Umbilical cord (tissue), 2 donors: ENCODE measurements at places on chromosomes 4 and X.

- DNase-seq = no peak
These were observed 36.4 kb upstream of the MAMLD1 start for GRCh38 chrX:150326541-150327247.

DNA sequence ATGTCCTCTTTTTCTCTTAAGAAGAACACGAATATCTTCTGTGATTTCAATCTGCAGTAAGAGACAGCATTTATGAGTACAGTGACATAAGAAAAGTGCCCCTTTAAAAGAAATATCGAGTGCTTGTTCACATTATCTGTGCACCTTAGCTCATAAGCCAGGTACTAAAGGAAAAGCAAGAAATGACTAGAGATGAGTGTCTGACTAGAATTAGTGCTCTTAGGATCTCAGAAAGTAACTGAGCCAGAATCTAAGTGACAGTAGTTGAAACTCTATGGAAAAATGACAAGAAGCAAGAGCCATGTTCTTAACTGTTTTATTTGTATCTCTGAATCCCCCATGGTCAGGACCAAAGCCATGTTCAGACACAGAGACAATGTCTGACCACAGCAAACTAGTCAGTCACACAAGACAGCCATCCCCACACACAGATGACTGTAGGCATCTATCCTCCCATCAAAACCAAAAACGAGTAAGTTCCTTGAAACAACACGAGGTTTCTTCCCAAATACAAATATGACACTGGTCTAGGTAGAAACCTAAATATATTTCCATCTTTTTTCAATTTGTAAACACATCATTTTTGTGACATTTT, 36.8 kb downstream of the ACSL4 start:
- DNase-seq = no peak

- DNase-seq = no peak
These were observed 28.9 kb downstream of the SPANXD start for GRCh38 chrX:141669689-141670088.

GRCh38 chr4:175277816-175278215, 359.7 kb downstream of the ADAM29 start:
- DNase-seq = no peak

DNA sequence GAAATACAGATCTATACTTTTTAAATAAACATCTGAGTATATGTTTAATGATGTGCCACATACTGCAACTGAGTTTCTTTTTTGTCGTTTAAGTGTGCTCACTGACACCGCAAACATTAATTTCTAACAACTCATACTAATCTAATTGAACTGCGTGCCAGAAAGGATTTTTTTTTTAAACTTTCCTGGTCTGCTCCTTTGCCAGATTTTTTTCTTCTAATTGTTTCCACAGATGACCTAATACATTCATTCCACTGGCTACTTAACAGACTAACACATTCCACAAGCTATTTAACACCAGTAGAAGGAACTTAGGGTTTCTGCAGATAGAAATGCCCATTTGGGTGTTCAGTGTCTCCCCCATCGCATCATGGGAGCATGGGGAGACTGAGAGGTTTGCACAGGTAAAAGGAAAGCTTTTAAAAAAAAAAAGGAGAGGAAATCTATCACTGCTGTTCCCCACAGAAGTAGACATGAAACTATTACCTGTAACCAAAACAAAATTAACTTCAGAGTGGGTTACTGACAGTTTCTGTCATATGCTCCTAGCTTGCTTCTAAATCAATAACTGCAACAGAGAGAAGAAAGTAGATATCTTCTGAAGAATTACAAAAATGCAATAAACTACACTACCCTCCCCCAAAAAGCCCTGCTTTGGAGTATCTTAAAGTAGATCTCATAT, 31.6 kb downstream of the SH3KBP1 start:
- no peak for DNase-seq

DNA sequence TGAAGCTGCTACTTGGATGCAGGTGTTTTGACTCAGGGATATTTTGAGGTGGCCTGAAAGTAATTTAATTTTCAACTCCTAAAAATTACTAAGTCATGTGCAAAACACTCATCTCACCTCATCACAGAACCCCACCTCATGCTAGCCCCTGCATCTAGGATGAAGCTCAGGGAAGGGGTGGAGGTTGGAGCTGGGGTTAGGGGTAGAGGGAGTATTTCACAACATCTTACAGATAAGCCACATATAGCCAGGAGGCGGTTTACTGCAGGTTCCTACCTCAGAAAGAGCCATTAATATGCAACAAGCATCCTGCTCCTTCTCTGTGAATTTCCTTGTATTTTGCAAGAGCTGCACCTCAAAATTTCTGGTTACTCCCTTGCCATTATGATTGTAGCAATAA, 70.5 kb upstream of the TSPAN5 start:
- DNase-seq = no peak

DNA sequence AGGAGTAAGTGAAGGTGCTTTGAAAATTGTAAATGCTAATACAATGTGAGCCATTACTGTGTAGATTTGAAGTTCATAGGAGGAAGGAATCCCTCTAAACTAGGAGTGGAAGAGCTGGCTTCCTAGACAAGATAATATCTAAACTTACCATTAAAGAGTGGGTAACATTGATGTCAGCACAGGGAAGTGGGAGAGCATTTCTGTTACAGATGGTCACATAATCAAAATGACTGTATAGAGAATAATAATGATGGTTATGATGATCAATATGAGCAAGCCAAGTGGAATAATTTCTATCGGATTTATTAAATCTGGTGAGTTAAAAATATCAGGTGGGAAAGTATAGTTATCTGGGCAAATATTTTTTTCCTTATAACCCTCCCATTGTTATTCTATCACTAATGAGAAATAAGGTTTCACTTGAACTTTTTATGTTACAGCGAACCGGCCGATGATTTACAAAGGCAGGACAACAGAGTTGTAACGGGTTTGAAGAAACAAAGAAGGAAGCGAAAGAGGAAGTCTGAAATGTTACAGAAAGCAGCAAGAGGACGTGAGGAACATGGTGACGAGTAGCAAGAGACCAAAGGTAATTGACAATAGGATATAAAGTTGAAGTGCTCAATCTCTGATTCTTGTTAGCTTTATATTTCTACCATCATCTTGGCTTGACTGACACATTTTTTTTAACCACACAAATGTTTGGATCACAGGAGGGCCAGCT, 43.5 kb downstream of the FMR1NB start:
- DNase-seq = no peak

DNA sequence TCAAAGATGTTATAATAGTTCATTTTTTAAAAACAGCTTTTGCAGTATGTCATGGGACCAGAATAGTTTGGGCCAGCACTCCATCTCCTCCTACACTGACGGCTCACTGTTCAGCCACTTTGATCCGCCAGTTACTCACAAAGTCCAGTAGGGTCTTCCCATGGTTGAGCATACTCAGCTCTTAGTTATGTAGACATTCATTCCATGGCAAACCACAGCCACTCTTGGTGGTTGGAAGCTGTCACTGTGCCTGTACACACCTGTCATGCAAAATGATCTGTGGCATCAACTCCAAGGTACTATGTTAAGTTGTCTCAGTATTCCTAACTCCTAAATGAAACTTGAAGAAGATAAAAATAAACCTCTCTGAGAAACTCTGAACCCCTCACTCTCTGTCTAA, 127.2 kb downstream of the NR3C2 start:
- no peak for DNase-seq

DNA sequence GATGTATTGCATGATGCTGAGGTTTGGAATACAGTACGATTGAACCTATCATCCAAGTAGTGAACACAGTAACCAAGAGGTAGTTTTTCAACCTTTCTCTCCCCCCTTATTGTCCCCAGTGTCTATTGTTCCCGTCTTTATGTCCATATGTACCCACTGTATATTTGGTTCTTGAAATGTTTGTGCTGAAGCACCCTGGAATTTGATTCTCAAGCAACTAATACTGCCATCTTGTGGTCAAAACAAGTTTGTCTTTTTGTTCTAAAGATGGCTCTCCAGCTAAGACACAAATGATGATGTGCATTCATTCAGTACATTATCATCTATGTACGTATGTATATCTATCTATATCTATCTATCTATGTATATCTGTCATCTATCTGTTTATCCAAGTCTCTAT, 33.5 kb upstream of the DCX start:
- DNase-seq = peak; percentile 34

GRCh38 chr4:163895378-163896005, 401.0 kb downstream of the TMA16 start:
- DNase-seq = no peak

DNA sequence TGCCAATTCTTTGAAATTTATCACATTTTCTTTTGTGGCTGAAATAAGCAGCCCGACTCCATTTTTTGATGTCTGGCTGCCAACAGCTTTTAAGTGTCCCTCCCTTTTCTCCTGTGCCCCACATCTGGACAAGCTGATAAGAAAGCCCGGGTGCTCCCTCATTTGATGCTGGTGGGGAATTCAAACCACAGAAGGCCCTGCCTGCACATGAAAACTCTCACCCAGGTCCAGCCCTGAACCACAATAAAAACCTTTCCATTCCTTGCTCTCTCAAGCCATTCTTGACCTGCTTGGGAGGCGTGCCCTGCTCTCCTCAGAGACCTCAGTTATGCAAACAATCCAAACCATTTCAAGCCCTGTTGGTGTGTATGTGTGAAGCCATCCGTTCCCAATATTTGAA, 93.9 kb downstream of the FAM53A start:
- DNase-seq = no peak

- no peak for DNase-seq
These were observed 877.1 kb downstream of the RAPGEF2 start for GRCh38 chr4:159979953-159980352.

DNA sequence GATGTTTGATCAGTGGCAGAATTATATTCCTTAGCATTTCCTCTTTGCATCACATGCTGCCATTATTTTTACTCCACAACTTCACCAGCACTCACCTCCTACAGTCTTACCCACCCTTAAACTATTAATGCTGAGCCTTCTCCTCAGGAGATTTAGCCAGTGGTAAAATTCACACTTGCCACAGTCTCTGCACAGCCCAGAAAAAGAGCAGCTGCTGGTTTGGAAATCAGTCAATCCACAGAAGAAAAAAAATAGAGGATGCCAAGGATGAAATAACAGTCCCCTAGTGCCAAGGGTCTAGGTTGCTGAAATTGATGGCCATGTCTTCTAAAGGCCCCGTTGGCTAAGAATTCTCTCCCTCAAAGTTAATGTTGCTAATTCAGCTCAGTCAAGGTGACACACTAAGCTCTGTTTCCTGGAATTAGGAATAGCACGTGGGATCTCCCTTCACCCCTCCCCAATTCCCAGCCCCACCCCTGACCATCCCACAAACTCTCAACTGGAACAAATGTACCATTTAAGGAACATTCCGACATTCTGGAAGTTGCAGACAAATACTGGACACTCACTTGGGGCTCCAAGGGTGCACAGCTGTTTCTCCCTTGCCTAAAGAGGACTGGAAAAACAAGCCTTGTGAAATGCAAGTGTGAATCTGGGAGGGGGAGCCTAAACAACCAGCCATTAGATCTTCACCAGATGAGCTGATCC, 5.7 kb downstream of the ATP1B4 start:
- DNase-seq = no peak

DNA sequence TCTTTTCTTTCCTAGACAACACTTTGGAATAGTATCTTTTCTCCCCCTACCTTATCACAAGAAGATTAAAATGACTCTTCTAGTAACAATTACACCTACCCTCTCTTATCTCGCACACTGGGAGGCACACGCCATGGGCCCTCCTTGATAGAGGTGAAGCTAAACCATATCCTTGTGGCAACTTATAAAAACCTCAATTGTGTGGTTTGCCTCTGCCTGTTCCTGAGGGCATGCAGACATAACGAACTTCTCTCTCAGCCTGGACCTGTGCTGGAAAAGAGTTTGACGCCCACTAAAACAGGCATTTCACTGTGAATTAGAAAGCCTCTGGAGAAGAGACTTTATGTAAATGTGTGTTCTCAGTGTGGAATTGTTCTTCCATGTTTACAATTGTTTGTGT, 141.2 kb downstream of the NDST3 start:
- no peak for DNase-seq

GRCh38 chrX:136195247-136195646, 47.9 kb downstream of the FHL1 start:
- DNase-seq = no peak

- DNase-seq = no peak
These were observed 271.7 kb upstream of the KLF3 start for GRCh38 chr4:38392223-38392855.

GRCh38 chrX:81489987-81490386, 288.1 kb downstream of the SH3BGRL start:
- no peak for DNase-seq

DNA sequence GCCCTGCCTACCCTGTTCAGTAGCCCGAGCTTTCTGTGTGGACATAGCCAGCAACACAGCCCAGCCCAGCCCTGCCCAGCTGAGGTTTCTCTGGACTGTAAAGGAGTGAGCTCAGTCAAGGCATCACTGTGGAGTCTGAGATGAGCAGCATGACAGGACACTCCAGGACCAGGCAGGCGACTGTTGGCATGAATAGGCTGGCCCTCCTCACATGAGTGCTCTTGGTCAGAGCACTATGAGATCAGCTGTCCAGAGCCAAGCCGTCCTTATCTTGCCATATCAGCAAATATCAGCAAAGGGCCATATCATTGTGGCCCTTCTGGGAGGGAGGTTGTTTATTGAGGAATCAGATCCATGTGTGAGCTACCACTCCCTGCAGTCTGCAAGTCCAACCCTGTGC, 30.9 kb downstream of the REELD1 start:
- no peak for DNase-seq

- DNase-seq = no peak
These were observed 66.6 kb downstream of the NR3C2 start for GRCh38 chr4:148375584-148375983.

- DNase-seq = peak; percentile 56
These were observed 67.1 kb upstream of the MYOZ2 start for GRCh38 chr4:119068529-119068962.

- DNase-seq = peak; percentile 54
These were observed 9.2 kb downstream of the NDUFA1 start for GRCh38 chrX:119880552-119881437.

GRCh38 chrX:126967225-126967624, 147.7 kb downstream of the PRR32 start:
- DNase-seq = no peak

DNA sequence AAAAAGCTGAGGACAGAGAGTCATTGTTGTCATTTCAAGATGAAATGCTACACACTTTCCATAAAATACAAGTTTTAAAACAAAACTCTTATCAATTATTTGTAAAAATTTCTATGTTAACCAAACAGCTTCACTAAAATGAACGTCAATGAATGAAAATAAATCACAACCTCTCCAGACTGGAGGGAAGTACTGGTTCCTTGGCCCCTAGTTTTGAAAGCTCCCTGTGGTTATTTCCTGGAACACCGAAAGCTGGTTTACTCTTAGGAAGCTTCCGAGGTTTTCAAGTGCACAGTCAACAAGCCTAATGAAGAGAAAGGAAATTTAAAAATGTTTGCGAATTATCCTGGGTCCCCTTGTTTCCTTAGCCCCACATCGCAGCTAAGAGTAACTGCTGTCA, 191.1 kb upstream of the TTC29 start:
- no peak for DNase-seq

DNA sequence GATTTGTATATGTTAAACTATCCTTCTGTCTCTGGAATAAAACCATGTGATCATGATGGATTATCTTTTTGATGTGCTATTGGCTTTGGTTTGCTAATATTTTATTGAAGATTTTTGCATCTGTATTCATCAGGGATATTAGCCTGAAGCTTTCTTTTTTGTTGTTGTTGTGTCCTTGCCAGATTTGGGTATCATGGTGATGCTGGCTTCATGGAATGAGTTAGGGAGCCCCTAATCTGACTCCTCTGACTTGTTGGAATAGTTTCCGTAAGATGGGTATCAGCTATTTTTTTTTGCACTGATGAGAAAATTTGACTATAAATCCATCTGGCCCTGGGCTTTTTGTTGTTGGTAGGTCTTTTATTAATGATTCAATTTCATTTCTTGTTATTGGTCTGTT, 45.7 kb downstream of the ATP10D start:
- no peak for DNase-seq
